ENCODE measurements at places on chromosomes 12 and 14. TPM values are rescaled to one million over a fixed set of nuclear protein-coding genes. Genes with fewer than 3 reads are reported as not detected.

GRCh38 chr14:49865431-49865859 is 12.9 kb upstream of the NEMF start:
- H3K36me3 ChIP-seq = no peaks in the 10 kb centered on the region
- peaks cover 5% of the 10 kb centered on the region for H3K4me1 ChIP-seq
- H3K4me3 ChIP-seq = no peak overlapping the region
- H3K27ac ChIP-seq = peak overlapping the region; percentile 100

DNA sequence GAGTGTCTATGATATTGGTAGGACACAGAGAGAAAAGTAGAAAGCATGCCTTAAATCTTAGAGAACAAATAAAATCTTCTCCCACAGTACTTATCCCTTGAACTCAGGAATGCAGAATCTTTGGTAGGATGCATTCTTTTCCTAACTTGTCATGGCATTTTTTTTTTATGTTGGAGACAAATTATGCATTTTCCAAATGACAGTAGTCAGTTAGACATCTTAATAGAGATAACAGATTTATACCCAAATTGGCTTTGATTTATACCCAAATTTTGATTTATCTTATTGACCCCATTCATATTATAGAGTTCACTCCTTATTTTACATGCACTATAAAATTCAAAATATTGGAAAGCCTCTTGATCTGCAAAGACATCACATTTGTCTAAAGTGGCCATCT is 132.9 kb downstream of the CNTN1 start:
- no peak for DNase-seq
- no peak overlapping the region for H3K27ac ChIP-seq
- H3K4me1 ChIP-seq = no peaks in the 10 kb centered on the region
- H3K27me3 ChIP-seq = no peaks in the 10 kb centered on the region

GRCh38 chr14:50060871-50061663 is 55.3 kb downstream of the VCPKMT start:
- no peaks in the 10 kb centered on the region for H3K36me3 ChIP-seq
- peaks cover 37% of the 10 kb centered on the region for H3K4me1 ChIP-seq
- H3K27me3 ChIP-seq = no peaks in the 10 kb centered on the region
- H3K4me3 ChIP-seq = no peak overlapping the region
- DNase-seq = peak; percentile 47

- no peaks in the 10 kb centered on the region for H3K36me3 ChIP-seq
- H3K27me3 ChIP-seq = no peaks in the 10 kb centered on the region
- no peak overlapping the region for H3K4me3 ChIP-seq
- no peaks in the 10 kb centered on the region for H3K4me1 ChIP-seq
- no peak overlapping the region for H3K27ac ChIP-seq
- no peak for DNase-seq
These were observed 45.4 kb upstream of the EPS8 start for GRCh38 chr12:15834575-15834974.

- no peaks in the 10 kb centered on the region for H3K27me3 ChIP-seq
- no peak overlapping the region for H3K4me3 ChIP-seq
- no peaks in the 10 kb centered on the region for H3K4me1 ChIP-seq
- H3K27ac ChIP-seq = peak overlapping the region; percentile 39
- no peaks in the 10 kb centered on the region for H3K36me3 ChIP-seq
- no peak for DNase-seq
These were observed 456.9 kb upstream of the TMEM132C start for GRCh38 chr12:127810041-127810440.

DNA sequence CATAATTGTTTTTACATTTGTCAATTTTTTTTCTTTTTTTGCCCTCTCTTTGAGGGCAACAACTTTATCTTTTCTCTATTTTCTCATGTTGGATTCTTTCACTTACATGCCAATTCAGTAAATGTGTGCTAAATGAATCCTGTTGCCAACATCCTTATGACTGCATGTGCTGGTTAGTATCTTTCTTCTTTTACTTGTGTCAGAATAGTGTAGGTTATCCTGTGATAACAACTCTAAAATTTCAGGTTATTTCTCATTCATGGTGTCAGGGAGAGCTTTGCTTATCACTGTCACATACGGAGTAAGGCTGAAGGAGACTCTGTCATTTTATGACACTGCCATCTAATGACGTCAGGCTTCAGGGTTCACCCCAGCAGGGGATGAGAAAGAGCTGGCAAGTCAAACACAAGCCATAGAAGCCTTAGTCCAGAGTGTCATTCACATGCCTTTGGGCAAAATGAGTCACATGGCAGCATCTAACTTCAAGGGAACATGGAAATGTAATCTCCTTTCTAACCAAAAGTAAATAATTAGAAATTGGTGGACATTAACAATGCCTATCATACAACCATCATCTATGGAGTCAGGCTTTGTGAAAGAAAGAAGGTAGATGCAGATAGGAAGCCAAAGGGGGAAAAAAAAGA is 242.5 kb upstream of the ATP2B1 start:
- no peaks in the 10 kb centered on the region for H3K36me3 ChIP-seq
- peak overlapping the region; percentile 10 for H3K27ac ChIP-seq
- peak; percentile 61 for DNase-seq
- H3K27me3 ChIP-seq = no peaks in the 10 kb centered on the region

GRCh38 chr14:56027916-56028712 is 90.1 kb upstream of the PELI2 start:
- no peak overlapping the region for H3K27ac ChIP-seq
- no peak for DNase-seq
- peaks cover 4% of the 10 kb centered on the region for H3K4me1 ChIP-seq
- H3K4me3 ChIP-seq = no peak overlapping the region
- no peaks in the 10 kb centered on the region for H3K27me3 ChIP-seq

DNA sequence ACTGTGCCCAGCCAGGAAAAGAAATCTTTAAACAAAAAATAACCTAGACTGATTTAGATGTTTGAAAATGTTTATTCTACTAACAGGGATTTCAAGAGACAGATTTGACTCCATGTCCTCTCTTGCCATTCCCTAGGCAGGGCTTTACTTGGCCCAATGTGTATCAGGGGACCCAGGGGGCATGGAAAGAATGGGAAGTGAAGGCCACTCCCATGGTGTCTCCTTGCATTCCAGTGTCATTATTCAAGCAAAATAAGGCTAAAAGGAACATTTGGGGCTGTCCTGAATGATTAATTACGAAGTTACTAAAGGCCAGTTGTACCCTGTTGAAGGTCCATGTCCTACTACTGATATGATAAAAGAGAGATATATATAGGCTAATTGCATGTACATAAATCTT is 151.9 kb upstream of the ATF7IP start:
- DNase-seq = no peak
- peak overlapping the region; percentile 80 for H3K27ac ChIP-seq
- no peaks in the 10 kb centered on the region for H3K36me3 ChIP-seq
- H3K27me3 ChIP-seq = no peaks in the 10 kb centered on the region
- no peak overlapping the region for H3K4me3 ChIP-seq

- H3K4me3 ChIP-seq = no peak overlapping the region
- H3K27ac ChIP-seq = peak overlapping the region; percentile 92
- peaks cover 27% of the 10 kb centered on the region for H3K4me1 ChIP-seq
- no peaks in the 10 kb centered on the region for H3K27me3 ChIP-seq
These were observed 8.1 kb downstream of the MMP14 start for GRCh38 chr14:22844221-22845102.

- no peaks in the 10 kb centered on the region for H3K36me3 ChIP-seq
- no peaks in the 10 kb centered on the region for H3K4me1 ChIP-seq
- peak overlapping the region; percentile 88 for H3K4me3 ChIP-seq
- peak overlapping the region; percentile 95 for H3K27ac ChIP-seq
- DNase-seq = peak; percentile 32
These were observed 916 bp upstream of the PAWR start for GRCh38 chr12:79691511-79692248.

- H3K27ac ChIP-seq = no peak overlapping the region
- no peaks in the 10 kb centered on the region for H3K36me3 ChIP-seq
- no peak for DNase-seq
- no peaks in the 10 kb centered on the region for H3K27me3 ChIP-seq
- no peak overlapping the region for H3K4me3 ChIP-seq
- H3K4me1 ChIP-seq = no peaks in the 10 kb centered on the region
These were observed 290.9 kb downstream of the TMEM117 start for GRCh38 chr12:44126806-44127205.

GRCh38 chr12:122864894-122865253 is 29.6 kb downstream of the HIP1R start:
- H3K4me3 ChIP-seq = no peak overlapping the region
- no peak overlapping the region for H3K27ac ChIP-seq
- peaks cover 51% of the 10 kb centered on the region for H3K4me1 ChIP-seq
- no peaks in the 10 kb centered on the region for H3K27me3 ChIP-seq
- H3K36me3 ChIP-seq = no peaks in the 10 kb centered on the region

DNA sequence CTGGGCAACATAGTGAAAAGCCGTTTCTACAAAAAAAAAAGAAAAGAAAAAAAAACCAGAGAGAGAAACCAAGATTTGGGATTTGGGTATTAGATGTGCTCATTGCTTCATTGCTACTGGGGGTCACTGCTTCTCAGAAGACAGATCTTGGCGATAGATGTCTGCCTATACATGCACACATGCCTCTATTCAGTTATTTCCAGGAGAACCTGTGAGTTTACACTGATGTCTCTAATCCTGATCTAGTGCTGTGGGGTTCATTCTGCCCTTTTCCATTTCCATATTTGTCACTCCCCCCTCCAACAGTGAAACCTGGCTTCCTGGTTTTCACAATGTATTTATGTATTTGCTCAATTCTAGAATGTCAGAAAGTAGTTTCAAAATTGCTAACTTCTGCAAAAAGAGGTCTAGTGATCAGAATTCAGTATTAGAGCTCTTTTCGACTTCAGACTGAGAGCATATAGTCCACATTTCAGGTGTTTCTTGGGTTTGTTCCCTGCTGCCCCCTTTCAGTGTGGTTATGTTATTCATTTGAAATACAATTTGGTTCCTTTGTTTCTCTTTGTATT is 111.0 kb downstream of the SLC25A47 start:
- no peak overlapping the region for H3K4me3 ChIP-seq
- peaks cover 41% of the 10 kb centered on the region for H3K4me1 ChIP-seq
- no peaks in the 10 kb centered on the region for H3K36me3 ChIP-seq
- DNase-seq = no peak

GRCh38 chr14:90513161-90514014 is 116.6 kb downstream of the CALM1 start:
- H3K4me1 ChIP-seq = peaks cover 82% of the 10 kb centered on the region
- H3K36me3 ChIP-seq = no peaks in the 10 kb centered on the region
- H3K4me3 ChIP-seq = no peak overlapping the region
- peak overlapping the region; percentile 86 for H3K27ac ChIP-seq
- DNase-seq = peak; percentile 90

- no peak for DNase-seq
- H3K27me3 ChIP-seq = no peaks in the 10 kb centered on the region
- H3K4me3 ChIP-seq = no peak overlapping the region
- H3K4me1 ChIP-seq = peaks cover 31% of the 10 kb centered on the region
- H3K36me3 ChIP-seq = no peaks in the 10 kb centered on the region
These were observed 31.9 kb downstream of the RDH12 start for GRCh38 chr14:67733616-67734015.

GRCh38 chr12:46455648-46456352 is 83.2 kb upstream of the SLC38A2 start:
- H3K36me3 ChIP-seq = no peaks in the 10 kb centered on the region
- peaks cover 36% of the 10 kb centered on the region for H3K4me1 ChIP-seq
- no peak overlapping the region for H3K27ac ChIP-seq
- no peaks in the 10 kb centered on the region for H3K27me3 ChIP-seq
- H3K4me3 ChIP-seq = no peak overlapping the region
- DNase-seq = no peak

DNA sequence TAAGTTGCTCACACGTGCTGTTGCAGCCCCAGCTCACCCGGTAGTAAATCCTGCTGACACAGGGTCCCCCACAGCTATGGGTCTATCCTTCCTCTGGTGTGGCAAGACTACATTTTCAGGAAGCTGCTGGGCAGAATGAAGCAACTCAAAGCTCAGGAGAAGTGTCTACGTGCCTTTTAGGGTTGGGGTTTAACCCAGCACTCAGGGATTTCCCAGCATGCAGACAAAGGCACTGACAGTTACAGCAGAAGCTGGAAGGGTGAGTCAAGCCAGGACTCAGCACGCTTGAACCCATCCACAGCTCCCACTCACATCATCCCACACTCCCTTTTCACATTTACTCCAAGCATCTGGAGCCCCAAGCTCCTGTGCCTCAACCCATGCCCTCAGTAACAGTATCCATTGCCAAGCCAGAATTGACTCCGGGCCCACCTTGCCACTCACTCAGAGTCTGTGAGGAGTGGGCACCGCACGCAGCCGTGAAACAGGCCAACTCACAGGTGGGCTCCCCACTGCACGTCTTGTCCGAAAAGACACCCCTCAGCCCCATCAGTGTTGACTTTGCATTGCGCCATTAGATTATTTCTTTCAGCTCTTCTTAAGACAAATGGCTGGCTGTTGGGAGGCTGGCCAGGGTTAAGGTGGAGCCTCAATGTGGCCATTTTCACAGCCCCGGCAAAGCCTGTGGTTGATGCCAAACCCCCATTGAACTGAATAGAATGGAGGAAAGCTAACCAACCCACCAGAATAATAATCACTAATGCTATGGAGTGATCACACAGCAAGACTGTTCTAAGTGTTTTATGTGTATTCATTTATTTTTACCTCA is 59.6 kb downstream of the ZFP36L1 start:
- H3K36me3 ChIP-seq = no peaks in the 10 kb centered on the region
- H3K27me3 ChIP-seq = no peaks in the 10 kb centered on the region
- peaks cover 14% of the 10 kb centered on the region for H3K4me1 ChIP-seq
- no peak overlapping the region for H3K27ac ChIP-seq
- no peak for DNase-seq
- no peak overlapping the region for H3K4me3 ChIP-seq

DNA sequence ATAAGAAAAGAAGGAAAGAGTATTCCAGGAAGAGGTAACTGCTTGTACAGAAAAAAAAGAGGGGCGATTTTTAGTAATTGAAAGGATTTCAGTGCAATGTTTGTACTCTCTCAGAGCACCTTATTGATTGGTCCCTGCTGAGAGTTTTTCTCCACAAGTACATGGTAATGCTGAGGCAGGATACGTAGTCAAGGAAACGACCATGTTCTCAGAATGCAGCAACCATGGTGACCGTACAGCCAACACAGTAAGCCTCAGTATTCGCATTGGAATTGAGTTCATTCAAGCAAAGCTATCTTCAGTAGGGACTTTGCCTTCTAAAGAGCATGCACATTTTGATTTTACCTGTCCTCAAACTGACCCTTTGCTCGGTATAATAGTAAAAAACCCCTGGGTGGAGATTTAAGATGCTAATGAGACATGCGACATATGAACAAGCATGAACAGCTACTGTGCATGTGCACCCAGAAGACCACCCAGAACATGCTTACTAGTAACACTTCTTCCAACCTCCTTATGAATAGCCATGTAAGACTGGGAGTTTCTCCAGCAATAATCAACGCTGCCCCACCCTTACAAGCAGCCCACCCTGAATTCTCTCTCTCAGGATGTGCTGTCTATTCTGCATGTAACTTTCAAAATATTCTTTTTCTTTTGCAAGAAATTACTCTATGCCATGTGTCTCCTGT is 6.2 kb upstream of the SLC41A2 start:
- H3K27ac ChIP-seq = no peak overlapping the region
- no peak for DNase-seq
- peaks cover under 1% of the 10 kb centered on the region for H3K4me1 ChIP-seq
- no peak overlapping the region for H3K4me3 ChIP-seq

Gene TMEM63C
- total RNA-seq = 60.2 TPM

Gene RDH16
- not detected for total RNA-seq

Gene TNFAIP2
- 76.3 TPM for total RNA-seq

Gene PTCSC3
- total RNA-seq = not detected

Gene PRH2
- not detected for total RNA-seq

Gene RPGRIP1
- 0.27 TPM for total RNA-seq

Gene GPR65
- total RNA-seq = 1.6 TPM

Gene EFS
- 0.60 TPM for total RNA-seq

Gene DPPA3
- total RNA-seq = not detected

Gene IFNG-AS1
- total RNA-seq = not detected

Gene GPRC5D
- total RNA-seq = not detected
